ENCODE measurements at places on chromosomes 7 and 10.
A peak's percentile ranks its signal among the peaks of the same experiment; 100 is the strongest.

- DNase-seq, result no peak
Observed at GRCh38 chr7:28661826-28662595, 249.7 kb downstream of the CREB5 start.

DNA sequence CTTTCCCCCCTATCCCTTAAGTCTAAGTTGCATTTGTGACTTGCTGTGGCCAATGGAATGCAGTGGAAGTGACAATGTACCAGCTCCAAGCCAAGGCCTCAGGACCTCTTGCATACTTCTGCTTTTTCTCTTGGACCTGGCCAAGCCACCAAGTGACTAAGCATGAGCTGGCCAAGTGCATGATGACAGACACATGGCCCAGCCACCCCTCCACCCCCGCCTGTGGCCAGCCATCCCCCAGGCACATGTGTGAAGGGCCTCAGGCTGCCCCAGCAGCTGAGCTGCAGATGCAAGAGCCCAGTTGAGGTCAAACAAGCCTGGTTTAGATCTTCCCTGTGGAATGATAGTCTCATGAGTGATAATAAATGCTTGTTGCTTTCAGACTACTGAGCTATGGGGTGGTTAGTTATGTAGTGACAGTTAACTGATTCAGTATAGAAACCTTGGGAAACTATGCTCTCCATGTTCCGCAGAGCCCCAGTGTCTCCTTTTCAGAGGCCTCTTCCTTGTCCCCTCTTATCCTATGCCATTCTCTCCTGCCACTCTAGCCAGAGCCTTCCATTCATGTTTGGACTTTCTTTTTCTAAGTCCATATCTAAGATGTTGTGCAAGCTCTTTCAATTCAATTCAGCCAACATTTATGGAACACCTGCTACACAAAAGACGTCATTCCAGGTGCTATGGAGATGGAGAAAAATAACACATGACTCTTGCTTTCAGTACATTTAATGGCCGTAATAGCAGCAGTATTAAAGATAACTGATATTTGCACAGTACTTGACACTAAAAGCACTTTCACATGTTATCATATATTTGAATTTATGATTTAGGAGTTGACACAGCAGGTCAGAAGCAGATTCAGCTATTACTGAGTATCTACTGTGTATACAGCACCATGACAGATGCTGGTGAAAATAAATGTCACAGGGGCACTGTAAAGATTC lies 55.5 kb upstream of the LOXL4 start:
- peak; percentile 25 for DNase-seq

DNA sequence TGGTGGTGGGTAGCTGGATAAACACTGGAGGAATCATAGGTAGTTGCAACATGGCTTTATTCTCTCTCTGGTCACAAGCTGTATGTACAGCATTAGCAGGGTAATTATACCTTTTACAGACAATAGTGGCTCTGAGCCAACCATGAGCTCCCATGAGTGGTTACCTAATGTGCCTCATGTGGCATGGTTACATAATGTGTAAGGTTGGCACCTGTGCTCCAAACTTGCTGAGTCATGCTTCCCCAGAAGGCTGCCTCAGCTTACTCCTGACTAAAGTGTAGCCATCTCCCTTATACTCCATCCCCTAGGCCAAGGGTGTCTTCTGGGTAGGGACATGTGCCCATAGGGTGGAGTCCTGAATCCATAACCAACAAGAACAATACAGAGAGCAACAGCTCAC lies 345.3 kb upstream of the SEMA3C start:
- DNase-seq, result no peak

GRCh38 chr7:151851145-151851751 lies 25.7 kb downstream of the PRKAG2 start:
- peak; percentile 57 for DNase-seq

DNA sequence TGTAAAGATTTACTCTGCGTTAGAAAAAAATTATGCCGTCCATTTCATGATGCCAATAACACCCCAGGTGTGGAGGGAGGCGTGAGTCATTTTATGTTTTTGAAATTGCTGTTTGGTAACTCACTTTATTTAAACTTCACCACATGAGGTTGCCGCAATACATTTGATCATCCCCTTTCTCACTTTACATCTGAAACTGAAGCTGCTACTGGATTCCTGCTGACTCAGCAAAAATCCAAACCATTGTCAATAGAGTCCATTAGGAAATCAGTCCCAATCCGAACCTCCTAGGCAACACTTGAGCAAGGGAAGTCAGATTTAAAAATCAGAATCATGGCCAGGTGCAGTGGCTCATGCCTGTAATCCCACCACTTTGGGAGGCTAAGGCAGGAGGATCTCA lies 136.6 kb upstream of the SVIL start:
- no peak for DNase-seq

DNA sequence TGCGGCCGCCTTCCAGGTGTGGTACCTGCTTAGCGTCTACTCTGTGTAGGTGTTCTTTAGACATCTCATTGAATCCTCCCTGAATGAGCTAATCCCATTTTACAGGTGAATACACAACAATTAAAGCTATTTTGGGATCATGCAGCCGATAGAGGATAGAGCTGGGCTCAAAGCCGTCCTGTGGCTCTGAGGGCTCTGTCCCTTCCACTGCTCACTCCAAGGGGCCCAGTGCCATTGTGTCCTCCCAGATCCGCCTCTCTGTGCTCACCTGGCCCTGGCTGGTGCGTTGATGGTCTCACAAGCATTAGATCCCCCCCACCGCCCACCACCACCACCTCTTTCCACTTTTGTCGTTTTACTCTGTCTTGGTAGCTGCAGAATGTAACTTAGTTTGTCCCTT lies 13.1 kb downstream of the NPTX2 start:
- no peak for DNase-seq

GRCh38 chr10:510415-510881 lies 179.0 kb downstream of the DIP2C start:
- peak; percentile 72 for DNase-seq

Data from Ammon's horn (tissue), 1 donor.